ENCODE measurements at places on chromosomes 5 and 9.

DNA sequence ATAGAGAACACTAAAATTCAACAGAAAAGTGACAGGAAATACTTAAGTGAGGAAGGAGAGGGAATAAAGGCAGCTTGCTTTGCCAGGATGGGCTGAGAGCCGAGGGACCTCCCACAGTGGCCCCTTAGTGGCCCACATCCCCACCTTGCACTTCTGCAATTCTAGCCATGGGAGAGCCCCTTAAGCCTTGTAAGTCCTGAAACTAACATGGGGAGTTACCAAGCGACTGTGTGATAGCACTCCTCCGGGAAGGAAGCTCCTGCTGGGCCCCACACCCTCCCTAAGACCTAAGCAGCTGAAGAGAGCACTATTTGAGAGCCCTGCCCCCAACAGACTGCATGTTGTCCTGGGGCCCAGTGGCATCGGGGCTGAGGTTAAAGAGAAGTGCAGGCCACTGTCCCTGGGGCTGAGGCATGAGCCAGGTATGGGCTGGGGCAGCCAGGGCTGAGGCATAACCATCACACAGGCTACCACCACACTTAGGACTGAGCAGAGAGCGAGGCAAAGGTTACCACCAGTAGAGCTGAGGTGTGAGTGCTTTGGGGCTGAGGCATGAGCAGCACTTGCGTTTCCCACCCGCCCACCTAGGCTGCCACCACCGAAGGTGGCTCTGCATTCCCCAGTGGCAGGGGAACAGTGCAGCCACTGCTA is 301.8 kb upstream of the TRPC7 start:
- no peak for DNase-seq

- no peak for DNase-seq
These were observed 388.2 kb downstream of the FAM170A start for GRCh38 chr5:120017513-120017912.

- DNase-seq: no peak
These were observed 875 bp downstream of the TPM2 start for GRCh38 chr9:35688558-35689541.

DNA sequence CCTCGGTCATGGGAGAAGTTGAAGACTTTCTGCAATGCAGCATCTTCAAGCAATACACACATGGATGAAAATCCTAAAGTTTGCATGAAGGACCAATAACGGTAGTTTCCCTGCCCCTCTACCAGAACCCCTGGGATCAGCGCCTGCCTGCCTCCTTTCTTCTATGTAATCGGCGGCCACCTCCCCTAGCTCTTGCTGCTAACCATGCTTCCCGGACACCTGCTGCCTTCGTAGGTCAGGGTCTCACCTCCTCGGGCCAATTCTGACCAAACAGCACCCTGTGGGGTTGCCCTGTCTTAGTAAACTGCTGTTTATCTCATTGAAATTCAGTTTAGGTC is 388 bp upstream of the MED10 start:
- no peak for DNase-seq

DNA sequence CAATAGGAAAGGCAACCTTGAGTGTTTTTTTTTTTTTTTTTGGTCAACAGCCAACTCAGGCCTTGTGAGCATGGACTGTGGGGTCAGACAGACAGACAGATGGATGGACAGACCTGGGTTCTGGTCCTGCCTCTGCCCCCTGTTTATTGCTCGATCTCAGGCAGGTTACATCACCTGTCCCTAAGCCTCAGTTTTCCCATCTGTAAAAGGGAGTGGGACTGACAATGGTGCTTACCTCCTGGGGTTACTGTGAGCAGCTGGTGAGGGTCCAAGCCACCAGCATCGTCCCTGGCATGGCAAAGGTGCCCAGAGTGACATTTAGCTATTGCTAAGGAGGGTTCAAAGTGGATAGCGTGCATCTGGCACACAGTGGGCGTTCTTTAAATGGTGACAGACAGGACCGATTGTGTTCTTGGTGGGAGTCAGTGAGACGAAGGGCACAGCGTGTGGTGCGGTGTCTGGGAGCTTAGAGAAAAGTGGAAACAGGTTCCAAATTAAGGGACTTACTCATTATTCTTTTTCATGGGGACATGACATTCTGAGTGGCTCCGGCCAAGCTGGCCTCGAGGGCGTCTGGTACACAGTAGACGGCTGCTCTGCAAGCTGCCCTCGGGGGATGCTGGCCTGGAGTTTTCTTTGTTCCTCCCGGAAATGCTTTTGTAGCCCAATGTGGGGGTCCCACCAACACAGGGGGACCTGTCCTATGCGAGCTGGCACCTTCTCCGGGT is 72.1 kb downstream of the COL27A1 start:
- no peak for DNase-seq

- DNase-seq: no peak
These were observed 1.9 kb downstream of the ISOC1 start for GRCh38 chr5:129096382-129096991.

GRCh38 chr9:78860801-78861475 is 564.0 kb downstream of the PSAT1 start:
- no peak for DNase-seq

- peak; percentile 0 for DNase-seq
These were observed 676.5 kb downstream of the DMRTA1 start for GRCh38 chr9:23123048-23123632.

GRCh38 chr5:6080930-6081726 is 297.2 kb downstream of the MED10 start:
- no peak for DNase-seq

DNA sequence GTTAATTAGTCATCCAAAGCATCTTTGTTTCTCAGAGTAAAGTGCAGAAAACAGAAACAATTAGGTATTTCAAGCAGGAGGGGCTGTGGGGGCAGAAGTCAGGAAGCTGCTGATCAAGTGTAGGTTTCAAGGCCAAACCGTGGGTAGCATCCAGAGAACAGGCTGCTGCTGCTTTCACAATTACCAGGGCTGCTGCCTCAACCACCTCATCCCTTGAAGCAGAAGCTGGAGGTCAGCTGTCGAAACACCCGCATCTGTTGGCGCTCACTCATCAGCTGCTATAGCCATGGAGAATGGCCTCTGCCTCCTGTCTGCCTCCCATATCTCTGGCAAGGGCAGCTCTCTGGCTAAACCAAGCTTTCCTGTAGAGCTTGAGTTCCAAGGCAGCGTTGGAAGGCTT is 122.9 kb upstream of the OSMR start:
- no peak for DNase-seq

DNA sequence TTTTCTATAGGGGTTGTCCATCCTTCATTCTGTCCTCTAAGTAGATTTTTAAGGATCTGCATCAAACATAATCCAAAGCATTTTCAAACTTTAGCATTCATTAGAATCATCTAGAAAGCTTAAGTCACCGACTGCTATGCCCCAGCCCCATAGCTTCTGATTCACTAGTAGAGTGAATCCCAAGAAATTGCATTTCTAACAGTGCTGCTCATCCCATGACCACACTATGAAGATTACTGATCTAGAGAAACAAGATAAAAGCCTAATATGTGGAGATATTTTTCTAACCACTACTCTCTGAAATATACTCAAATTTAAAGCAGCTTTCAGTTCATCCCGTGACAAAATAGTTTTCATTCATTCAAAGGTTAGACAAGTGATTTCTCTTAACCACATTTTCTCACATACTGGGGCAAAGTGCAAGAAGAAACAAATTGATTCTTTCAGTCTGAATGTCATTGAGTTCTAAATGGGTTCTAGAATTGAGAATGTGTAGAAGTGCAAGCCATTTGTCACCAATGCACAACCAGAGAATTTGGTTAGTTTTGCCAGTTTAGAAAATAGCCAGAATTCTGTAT is 286.9 kb upstream of the CD180 start:
- no peak for DNase-seq

- peak; percentile 57 for DNase-seq
These were observed 1148.4 kb downstream of the EFNA5 start for GRCh38 chr5:106522296-106522695.

DNA sequence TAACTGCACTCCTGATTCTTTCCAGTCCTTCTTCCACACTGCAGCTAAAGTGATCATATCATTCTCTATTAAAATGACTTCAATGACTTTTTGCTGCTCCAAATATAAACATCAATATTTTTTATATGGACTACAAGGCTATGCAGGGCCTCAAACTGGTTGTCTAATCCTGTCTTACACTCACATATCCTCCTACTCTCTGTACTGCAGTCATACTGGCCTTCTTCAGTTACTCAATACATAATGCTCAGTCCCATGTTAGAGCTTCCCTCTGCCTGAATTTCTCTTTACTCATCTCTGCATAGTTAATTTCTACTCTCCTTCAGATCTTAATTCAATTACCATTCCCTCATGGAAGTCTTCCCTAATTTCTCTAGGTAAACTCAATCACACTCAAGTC is 3.4 kb downstream of the MEIKIN start:
- DNase-seq: no peak

GRCh38 chr9:16729651-16730050 is 140.8 kb downstream of the BNC2 start:
- DNase-seq: no peak

GRCh38 chr9:77648234-77649108 is at the start of gene GNA14:
GNA14 (minus strand) TSS chr9:77648322; CDS start chr9:77647793, 529 bp downstream.
- no peak for DNase-seq

DNA sequence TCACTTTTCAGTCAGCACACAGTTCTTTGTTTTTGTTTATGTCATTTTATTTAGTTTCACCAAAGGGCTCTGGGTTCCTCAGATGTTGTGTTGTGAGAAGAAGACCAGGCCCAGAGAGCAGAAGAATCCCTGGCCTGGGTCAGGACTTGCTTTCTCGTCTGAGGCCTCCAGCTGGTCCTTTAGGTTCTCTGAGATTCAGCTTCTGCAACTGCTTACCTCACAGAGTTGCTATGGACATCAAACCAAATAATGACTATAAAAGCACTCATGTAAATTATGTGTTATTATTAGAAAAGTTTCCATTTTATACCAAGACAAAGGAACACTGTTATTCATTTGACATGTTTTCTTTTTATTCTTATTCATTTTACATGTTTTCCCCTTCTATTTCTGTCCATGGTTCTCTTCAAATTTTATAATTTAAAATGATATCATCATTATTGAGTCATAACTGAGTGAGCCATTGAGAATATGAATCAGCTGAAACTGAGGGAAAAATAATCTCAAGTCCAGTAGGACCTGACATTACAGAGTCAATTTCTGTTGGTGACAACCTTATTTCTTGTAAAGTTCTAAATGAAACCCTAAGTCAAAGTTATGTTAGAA is 44.0 kb upstream of the GLRX start:
- no peak for DNase-seq

GRCh38 chr5:59446356-59446755 is 447.2 kb downstream of the PDE4D start:
- no peak for DNase-seq

DNA sequence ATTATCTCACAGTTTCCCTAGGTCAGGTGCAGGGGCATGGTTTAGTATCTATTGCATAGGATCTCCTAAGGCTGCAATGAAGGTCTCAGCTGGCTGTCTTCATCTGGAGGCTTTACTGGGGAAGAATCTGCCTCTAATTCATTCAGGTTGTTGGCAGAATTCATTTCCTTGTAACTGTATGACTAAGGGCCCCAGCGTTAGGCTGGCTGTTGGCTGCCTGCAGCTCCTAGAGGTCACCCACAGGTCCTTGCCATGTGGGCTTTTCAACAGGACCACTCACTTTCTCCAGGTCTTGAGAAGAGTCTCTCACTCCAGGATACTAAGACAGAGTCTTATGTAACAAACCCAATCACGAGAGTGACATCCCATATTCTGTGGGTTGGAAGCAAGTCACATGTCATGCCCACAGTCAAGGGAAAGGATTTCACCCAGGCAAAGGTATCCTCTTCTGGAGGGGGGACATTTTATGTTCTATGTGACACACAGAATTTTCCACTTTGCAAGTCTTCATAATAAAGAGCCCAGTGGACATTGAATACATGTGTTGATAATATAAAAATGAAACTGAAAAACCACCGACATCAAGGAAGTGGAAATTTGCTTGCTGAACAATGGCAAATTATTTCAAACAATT is 38.2 kb downstream of the HMHB1 start:
- DNase-seq: no peak

DNA sequence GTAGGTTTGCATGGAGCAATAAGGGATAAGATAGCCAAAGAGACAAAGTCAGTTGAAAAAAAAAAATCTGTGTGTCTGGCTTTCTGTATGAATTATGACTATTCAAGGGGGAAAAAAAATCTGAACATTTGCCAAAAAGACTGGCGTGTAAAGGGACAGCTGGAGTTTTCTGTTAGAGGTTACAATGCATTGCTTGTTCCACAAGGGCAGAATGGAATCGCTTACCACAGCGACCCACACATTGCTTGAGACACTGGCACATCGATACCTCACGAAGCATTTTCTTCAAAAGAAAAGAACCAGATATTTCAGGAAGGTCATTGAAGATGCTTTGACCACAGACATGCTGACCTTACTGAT is 327.8 kb downstream of the TMEM167A start:
- DNase-seq: no peak

DNA sequence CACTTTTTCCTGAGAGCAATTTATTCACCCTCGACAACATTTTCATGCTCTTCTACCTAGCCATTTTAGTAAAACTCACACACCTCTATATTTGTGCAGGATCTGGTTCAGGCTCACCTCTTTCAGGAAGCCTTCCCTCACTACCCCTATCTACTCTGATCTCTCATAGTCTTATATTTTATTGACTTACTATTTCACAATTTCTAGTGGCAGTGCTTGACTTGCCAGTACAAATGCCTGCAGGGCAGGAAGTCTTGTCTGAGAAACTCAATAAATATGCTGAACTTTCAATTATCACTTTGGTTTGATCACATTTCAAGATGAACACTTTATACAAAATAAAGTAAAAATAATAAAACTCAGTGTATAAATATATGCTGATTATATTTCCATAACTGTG is 226.8 kb downstream of the CETN3 start:
- DNase-seq: no peak

GRCh38 chr9:85013703-85014102 is 344.2 kb downstream of the NTRK2 start:
- DNase-seq: no peak

GRCh38 chr5:17157916-17158529 is 59.4 kb upstream of the BASP1 start:
- DNase-seq: no peak

DNA sequence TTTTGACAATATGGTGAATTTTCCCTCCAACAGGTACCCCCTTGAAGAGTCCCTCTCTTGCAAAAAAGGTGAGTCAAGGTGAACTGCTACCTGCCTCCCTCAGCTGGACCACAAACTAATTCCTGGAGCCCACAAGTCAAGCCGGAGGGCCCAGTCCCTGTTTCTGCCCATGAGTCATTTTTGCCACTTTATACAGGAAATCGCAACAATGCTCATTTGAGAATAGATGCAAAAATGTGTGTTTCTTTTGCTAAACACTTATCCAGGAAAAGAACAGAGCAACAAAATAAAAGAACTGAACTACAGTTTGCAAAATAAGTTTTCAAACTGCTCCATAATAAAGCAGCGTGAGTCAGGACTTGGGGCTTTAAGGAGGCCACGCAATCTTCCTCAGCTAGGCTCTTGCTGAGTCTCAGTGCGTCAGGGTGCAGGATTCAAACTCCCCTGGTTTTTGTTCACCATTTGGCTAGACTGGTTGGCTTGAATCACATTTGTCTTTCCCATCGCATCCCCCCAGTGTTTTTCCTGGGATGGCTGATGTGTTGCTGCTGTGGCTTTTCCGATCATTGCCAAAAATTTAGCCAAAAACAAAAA is 102.7 kb downstream of the GOLPH3 start:
- DNase-seq: no peak

- no peak for DNase-seq
These were observed 367 bp upstream of the SHC3 start for GRCh38 chr9:89178830-89179539.

GRCh38 chr5:10585518-10585915 is 21.6 kb downstream of the ANKRD33B start:
- DNase-seq: no peak

Data from smooth muscle cell of the brain vasculature (primary cell).